ENCODE measurements at places on chromosomes 2 and 18.

- DNase-seq = no peak
Measured at GRCh38 chr2:135150725-135151124, 98.6 kb downstream of the RAB3GAP1 start.

GRCh38 chr18:22194151-22194598 is 24.8 kb downstream of the GATA6 start:
- DNase-seq = no peak

- no peak for DNase-seq
Measured at GRCh38 chr2:33426666-33427231, 49.7 kb upstream of the RASGRP3 start.

DNA sequence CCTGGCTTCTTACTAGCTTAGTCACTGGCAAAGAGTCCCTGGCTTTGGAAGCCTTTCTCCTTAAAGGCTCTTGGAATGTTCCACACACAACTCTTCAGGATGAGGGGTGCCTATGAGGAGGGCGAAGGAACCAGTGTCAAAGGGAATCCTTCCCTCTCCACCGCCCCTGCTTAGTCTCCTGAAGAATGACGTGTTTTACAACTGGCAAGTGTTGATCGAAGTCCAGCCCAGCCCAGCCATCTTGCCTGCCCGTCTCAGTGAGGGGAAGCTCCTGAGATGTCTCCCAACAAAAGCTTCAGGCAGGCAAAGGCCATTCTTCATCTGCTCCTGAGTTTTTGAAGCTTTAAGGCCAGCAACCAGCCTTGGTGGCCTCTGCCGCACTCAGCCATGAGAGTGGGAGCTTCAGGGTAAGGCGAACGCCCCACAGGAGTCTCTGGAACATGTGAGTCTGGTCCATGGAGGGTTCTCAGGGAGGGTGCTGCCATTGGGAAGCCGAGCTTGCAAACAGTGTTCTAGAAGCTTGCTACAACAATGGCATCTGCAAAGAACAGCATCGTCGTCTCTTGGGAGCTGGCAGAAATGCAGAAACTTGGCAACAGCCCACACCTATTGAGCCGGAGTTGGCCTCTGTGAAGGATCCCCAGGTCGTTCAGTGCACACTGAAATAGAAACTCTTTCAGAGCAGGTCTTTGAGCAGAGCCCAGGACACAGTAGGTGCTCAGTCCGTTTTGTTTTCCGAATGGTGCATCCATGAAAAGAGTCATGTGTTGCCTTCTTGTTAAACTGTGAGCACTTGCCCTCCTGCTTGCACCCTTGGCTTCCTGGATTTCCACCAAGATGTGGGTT is 220.7 kb downstream of the SEPTIN10 start:
- DNase-seq = no peak

GRCh38 chr18:29501952-29502351 is 1325.0 kb upstream of the CDH2 start:
- DNase-seq = no peak

- DNase-seq = no peak
Measured at GRCh38 chr18:7447318-7448028, 119.6 kb upstream of the PTPRM start.

DNA sequence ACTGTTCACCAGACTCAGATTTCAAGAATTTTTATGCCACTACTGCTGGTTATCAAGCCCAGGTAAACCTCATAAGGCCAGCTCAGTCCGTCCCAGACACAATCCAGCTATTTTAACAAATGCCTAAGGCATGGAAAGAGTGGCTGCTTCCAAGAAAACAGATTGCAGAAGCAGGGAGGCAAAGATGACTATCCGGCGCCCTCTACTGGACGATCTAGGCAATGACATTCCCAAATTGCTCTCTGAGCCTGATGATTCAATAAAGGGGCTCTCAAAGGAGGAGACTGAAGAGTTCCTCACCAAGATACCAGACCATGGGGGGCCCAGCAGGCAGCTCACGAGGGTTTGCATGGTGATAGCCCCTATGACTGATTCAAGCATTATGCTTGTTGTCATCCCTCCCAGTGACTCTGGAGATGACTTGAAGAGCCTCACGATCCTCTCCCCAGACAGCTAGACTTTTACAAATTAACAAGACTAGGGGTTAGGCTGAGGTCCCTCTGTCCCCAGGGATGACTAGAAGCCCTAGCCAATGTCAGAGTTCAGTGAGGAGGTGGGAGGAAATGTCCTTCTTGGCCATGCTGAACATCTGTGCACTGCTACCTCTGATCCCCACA is 25.0 kb downstream of the SERPINB8 start:
- peak; percentile 38 for DNase-seq

- no peak for DNase-seq
Measured at GRCh38 chr2:109261906-109262631, 133.1 kb downstream of the SH3RF3 start.

GRCh38 chr2:33636001-33636400 is 36.9 kb upstream of the FAM98A start:
- DNase-seq = no peak

DNA sequence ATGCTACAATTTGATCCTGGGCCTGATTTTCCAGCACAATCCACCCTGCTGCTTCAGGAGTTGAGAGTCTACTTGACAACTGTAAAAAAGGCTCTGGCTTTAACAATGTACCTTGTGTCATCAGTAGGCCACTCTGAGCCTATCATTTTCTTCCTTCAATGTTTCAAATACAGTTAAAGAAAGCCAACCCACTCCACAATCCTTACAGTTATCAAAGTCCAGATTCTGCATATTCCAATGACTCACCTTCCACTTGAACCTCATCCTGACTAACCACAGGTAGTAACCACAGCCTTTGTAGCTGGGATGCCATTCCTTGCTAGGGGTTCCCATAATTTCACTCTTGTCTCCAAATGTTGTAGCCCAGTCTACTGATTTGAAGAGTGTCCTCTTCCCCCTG is 35.5 kb upstream of the AQP4 start:
- DNase-seq = no peak

- no peak for DNase-seq
Measured at GRCh38 chr2:57674025-57674424, 372.6 kb upstream of the VRK2 start.

- DNase-seq = no peak
Measured at GRCh38 chr18:64806232-64806631, 657.3 kb upstream of the LINC00305 start.

- no peak for DNase-seq
Measured at GRCh38 chr2:213015387-213016165, 135.8 kb downstream of the IKZF2 start.

- DNase-seq = no peak
Measured at GRCh38 chr2:85042330-85042729, 71.4 kb downstream of the KCMF1 start.

GRCh38 chr18:50313031-50313607 is 25.6 kb upstream of the CXXC1 start:
- no peak for DNase-seq
